Skeletal muscle cell (primary cell): ENCODE measurements at places on chromosomes 4 and X.

- DNase-seq, result no peak
Measured at GRCh38 chrX:11180571-11180970, 69.4 kb downstream of the HCCS start.

DNA sequence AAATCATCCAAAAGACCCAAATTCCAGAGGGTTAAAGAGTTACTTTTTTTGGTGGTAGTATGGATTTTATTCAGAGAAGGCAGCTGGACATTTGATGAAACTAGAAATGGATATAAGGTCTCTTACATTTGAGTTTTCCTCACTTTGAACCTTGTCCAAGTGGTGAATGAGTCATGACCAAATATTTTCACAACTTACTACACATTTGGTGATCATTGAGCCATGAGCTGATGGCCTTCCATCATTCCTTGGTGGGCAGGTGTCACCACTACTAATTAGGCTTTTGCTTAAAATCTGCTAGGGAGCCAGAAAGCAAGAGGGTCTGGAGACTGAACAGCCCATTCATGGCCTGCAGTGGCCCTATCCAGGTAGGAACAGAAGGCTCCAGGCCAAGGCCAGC lies 620.2 kb upstream of the INTU start:
- DNase-seq, result peak; percentile 9

DNA sequence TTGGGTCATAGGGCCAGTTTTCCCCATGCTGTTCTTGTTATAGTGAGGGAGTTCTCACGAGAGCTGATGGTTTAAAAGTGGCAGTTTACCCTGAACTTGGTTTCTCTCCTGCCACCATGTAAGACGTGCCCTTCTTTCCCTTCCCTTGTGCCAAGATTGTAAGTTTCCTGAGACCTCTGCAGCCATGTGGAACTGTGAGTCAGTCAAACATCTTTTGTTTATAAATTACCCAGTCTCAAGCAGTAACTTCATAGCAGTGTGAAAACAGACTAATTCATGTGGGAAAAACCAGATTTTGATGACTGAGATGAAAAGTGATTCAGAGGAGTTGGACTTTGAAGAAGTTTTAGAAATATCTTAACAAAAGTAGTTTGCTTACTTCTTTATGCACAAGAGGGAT lies 101.4 kb downstream of the ARHGAP10 start:
- no peak for DNase-seq

GRCh38 chr4:6019316-6020263 lies 1.4 kb upstream of the C4orf50 start:
- no peak for DNase-seq

DNA sequence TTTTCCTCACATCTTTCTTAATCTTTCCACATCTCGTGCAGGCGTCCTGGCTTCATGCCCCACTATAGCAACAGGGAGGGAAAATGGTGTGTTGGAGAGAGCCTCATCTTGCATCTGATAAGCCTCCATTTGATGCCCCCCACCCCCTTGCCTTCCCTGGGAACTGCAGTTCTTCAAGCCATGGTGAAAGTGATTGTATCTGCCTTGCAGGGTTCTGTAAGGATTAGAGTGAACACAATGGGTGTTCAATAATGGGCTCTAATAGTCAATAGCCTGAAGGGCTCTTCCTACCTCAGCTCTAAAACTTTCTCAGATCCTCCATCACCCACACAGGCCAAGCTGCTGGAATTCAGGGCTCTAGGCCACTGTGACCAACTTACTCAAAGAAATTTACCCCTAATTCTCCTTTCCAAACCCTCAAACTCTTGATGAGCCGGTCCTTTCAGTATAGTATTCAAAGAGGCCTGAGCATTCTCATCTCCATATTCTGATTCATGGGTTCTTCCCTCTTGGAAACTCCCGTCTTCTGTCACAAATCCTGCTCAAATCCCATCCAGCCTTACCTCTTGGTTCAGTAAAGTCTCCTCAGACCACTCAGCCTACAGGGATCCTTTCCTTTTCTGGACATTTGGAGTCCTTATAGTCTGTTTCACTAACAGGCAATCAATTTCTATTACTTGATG lies 128.3 kb upstream of the TRIM2 start:
- DNase-seq, result no peak

DNA sequence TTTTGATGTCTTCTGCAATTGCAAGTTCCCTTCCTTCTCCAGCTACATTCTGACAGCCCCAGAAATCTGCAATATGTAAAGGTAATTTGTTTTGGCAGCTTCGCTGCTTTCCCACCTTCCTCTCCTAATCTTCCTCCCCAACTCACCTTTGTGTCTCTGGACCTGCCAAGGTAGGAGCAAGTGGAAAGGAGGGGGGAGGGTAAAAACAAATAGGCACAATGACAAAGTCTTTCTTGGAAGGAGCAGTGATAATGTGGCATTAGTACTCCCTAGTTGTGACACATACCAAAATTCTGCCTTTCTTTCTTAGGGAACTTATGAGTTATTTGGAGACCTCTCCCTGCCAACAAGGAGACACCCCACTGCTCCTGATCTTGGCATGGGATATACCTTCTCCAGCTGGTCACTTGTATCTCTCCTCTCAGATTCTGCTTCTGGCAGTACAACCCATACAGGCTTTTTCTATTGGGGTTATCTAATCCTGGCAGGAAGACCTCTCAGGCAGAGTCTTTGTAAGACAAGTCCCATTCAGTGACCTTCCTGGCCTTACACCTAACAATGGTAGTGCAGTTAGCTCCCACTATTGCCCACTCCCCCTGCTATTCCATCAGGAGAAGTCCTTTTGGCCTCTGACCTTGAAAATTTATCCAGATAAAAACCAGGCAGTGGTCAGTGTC lies 24.2 kb downstream of the F8 start:
- no peak for DNase-seq

DNA sequence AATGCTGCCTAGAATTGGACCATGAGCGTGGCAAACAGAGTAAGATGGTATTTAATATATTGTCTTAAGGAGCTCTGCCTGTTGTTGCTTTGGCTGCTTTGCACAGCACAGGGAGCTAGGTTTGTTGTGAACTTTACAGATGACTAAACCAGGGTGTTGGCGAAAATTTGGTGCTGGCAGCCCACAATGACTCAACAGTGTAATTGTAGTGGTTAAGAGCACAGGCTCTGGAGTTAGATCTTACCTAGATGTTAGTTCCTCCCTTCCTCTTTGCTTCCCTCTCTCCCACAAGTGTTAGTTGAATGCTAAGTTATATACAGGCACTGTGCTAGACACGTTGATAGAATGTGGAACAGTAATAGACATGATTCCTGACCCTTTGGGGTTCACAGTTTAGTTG lies 128.9 kb upstream of the TRPC5 start:
- DNase-seq, result no peak

DNA sequence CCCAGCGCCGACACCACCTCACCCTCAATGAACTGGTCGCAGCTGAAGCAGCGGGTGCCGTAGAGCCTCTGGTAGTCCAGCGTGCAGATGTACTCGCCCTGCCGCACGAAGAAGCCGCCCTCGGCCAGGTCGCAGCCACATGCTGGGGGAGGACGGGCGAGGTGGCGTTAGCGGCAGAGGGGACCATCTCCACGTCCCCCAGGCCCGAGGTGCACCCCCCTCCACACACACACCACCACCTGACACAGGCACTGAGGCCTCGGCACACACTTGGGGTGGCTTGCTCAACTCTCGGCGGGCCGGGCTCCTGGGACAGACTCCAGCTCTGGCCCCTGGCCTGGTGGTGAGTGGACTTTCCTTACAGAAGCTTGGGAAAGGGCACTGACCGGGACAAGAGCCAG lies 61.5 kb downstream of the ABLIM2 start:
- no peak for DNase-seq

DNA sequence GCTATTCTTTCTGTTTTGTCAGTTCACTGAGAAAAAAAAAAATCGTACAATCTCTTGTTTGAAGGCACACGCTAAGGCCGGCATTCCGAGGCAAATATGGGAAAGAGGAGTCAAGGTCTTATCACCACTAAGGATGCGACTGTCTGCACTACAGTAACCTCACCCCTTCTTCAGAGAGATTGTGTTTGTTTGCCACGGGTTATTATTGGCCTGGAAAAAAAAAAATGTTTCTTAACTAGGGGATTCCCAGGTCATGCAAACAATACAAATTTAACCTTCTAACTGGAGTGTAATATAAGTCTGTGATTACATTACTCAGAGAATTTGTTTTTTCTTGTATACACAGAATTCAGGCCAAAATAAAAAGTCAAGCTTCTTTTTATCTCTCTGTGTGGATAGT lies 168.3 kb downstream of the TMA16 start:
- DNase-seq, result no peak

GRCh38 chr4:182809417-182810102 lies 107.6 kb downstream of the DCTD start:
- DNase-seq, result no peak
